ENCODE measurements at places on chromosomes 3 and 15.

DNA sequence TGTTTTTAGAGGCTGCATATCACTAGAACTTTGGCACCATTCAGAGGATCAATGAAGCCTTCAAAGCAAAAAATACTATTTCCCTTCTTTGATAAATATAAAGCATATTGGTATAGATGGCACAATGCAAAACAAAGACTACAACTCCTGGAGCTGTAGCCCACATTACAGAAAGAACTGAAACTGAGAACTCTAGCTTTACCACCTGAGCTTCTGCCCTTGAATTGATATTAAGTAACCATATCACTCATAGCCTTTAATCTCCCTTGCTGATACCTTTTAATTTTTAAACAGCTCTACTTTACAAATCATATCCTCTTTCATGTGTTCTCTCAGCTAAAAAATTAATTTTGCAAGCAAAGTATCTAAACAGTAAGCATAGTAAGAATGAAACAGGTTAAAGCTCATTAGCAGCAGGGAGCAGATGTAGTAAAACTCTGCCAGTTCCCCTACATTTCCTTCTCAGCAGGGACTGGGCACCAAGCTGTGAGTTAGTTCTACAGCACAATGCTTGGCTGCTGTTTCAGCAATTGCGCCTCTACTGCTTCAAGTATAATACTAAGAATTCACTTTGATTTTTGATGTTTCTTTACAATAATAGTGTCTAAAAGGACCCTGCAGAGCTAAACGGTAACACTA, 97.9 kb upstream of the NANOGP8 start:
- peak; percentile 87 for DNase-seq

DNA sequence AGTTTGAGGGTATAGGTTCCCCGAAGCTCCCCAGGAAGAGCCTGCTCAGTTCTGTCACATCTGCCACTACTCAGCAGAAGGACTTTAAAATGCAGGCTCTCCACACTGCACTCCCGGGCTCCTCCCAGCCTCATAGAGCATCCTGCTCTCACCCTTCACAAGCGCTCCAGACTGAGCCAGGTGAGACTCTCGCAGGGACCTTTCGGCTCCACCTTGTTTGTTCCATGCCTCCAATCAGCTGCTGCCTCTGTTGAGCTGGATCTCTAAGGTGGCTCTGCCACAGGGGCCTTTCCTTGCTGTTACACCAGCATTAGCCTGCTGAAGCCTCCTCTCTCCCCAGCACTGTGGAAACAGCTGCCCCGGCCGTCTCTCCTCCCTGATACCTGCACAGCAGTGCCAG, 56.1 kb downstream of the SLCO3A1 start:
- DNase-seq: peak; percentile 72

DNA sequence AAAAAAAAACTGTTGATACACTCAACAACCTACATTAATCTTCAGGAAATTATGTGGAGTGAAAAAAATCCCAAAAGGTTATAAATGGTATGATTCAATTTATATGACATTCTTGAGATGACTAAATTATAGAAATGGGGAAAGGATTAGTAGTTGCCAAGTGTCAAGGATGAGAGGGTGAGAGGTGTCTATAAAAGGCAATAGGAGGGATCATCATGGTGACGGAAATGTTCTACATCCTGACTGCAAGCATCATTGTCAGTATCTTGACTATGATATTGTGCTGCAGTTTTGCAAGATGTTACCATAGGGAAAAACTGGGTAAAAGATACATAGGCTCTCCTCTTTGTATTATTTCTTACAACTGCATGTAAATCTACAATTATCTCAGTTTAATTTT, 125.6 kb downstream of the FRMD5 start:
- DNase-seq: no peak

DNA sequence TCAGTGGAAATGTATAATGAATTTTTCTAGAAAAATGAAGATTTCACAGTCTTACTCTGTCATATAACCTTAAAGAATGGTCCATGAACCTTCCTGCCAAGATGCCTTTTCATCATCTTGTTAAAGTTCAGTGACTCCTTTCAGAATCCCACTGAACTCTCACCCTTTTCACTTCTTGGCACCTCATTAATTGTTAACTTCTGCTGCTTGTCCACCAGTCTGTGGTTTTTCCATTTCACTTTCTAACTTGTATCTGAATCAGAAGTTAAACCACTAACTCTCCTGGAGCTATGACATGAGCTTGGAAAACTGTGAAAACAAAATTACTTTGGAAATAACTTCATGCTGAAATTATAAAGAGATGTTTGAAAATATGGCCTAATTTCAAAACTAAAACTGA, 281.2 kb upstream of the ALCAM start:
- no peak for DNase-seq

GRCh38 chr3:149506540-149506939, 32.0 kb downstream of the TM4SF4 start:
- DNase-seq: no peak

DNA sequence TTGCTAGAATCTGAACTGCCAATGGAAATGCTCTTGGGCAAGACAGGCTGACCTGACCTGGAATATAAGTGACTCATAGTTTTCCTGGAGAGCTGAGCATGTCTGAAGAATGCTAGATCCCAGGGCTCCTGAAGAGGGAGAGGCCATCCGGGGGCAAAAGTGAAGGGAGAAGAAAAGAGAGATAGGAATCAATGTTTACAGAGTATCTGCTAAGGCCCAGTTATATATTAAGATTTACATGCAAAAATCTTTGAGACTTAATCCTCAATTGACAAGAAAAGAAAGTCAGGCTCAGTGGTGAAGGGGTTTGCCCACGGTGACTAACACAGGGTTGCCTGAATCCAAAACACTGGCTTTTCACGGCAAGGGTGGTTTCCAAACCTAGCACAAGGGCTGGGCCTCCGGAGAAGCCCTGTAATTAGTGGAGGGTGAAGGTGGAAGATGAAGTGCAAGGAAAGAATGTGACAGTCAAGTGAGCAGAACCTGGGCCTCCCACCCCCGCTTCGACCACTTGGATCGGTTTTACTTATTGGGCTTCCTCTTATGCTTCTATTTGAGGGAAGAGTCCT, 91.7 kb upstream of the FGF12 start:
- DNase-seq: no peak

- no peak for DNase-seq
Measured at GRCh38 chr3:61411009-61411662, 150.2 kb upstream of the PTPRG start.

GRCh38 chr3:181564222-181564621, 147.5 kb upstream of the SOX2 start:
- no peak for DNase-seq

DNA sequence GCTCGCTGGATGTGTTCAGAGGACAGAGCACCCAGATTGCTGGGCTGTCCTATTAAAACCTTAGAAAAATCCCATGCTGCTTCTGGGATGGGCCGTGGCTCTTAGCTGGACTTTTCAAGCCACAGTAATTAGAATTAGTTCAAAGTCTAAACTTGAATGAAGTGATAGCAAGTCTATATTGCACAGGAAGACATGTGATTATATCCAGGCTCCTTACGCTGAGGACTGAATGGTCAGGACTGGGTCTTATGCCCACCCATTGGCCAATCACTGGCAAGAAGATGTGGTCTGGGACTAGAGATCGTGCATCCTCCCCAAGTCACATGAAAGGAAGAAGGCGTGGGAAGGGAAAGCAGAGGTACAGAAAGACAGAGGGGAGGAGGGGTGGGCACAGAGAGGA, 227.6 kb downstream of the FAM43A start:
- no peak for DNase-seq

DNA sequence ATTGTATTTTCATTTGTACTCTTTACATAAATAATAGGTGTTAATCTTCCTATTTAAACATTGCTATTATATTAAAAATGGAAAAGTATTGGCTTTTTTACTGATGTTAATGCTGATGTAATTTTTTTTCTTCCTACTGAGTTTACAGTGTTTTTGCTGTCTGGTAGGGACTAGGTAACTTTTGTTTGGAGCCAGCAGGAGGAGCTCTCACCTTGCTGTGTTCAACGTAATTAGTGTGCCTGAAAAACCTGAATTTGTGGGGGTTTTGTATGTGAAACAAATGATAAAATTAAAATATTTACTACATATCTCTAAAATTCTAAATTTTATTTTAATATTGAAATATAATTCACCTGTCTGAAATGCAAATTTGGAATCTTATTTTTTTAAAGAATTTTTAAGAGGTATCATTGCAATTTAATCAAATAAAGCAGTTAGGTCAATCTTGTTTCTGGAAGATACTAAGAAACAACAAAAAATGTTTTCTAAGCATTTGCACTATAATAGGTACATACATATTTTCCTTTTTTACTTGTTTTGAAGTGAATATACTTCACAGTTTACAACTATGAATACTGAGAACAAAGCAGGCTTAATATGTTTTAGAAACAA, 48.8 kb downstream of the EPHA6 start:
- peak; percentile 38 for DNase-seq

GRCh38 chr3:30597131-30597768, 9.2 kb upstream of the TGFBR2 start:
- DNase-seq: no peak

DNA sequence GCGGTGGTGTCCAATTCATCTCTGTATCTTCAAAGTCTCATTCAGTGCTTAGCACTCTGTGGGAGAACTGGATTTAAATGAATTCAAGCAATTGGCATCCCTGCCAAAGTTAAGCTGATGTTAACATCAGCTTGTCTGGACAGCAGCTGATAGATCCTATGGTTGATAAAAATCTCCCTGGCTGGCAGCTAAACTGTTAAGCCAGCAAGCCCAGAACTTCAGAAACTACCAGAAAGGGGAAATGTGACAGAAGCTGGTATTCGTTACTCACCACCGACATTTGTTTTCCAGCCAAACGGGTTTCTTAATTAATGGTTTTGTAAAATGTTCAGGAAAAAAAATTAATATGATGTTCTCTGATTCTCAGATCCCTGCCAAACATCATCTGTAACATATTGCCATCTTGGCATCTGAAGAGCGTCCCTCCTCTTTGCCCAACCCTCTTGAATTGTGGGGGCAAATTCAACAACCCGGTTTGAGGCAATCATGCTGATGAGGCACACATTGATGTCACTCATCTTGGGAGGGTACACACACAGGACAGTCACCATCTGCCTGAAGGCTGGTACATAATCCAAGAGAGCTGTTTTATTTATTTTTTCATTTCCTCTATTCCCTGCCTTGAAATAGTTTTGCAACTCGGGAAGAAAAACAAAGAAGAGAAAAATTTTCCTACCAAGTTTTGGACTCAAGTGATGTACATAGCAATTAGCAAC, 76.3 kb upstream of the ABHD17C start:
- peak; percentile 25 for DNase-seq
